Common myeloid progenitor, CD34-positive (primary cell): ENCODE measurements at places on chromosomes 2 and 18.
A peak's percentile ranks its signal among the peaks of the same experiment; 100 is the strongest.

DNA sequence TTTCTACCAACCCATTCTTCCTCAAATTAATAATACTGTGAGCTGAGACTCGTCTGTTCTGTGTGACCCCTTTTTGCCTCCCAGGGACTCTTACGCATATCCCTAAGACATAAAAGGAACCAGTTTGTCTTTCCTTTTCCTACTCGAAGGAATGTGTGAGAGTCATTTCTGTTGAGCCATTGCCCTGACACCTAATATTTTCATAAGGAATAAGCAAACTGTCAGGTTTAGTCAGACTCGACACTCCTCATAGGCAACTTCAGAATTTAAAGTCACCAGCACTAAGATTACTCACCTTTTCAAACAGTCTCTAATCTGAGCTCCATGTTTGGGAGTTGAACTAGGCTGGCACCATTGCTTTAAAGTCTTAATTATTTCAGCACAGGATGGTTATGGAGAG lies 305.5 kb downstream of the IKZF2 start:
- no peak for DNase-seq

DNA sequence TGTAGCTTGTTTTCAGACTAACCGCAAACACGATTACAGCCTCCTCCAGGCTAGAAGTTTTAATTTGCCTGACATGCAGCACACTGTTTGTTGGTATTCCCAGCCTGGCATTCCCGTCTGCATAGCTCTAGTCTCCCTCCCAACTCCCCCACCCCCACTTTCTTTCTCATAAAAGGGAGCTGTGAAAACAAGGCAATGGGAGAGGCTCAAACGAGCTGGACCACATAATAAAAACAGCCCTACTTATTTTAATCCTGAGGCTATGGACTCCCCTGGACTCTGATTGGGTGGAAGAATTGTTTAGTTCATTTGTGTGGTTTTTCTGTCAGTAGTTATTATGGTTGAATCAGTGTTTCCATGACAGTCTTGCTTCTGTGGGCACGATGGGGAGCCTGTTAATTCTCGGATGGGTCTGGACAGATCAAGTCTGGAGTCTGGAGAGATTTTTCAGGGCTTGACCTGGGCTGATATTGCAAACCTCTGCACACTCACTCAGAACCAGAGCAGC lies 1.2 kb downstream of the STON1 start:
- DNase-seq = peak; percentile 72

DNA sequence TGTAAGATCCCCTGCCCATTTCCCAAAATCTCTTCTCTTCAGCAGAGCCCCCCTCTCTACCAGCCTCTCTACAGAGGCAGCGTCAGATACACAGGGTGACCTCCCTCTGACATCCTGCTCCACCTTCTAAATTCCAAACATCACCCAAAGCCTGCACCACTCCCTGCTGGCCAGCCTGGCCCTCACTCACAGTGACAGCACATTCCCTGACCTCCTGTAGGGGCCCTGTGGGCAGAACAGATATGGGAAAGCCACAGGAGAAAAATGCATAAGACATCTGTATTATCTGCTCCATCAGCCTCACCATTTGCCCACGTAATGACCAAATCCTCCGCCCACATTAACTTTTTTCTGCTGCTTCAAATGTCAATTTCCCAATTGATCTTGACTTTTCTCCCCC lies 40.6 kb downstream of the TRABD2A start:
- no peak for DNase-seq

GRCh38 chr2:2581331-2582159 lies 250.5 kb upstream of the MYT1L start:
- no peak for DNase-seq

DNA sequence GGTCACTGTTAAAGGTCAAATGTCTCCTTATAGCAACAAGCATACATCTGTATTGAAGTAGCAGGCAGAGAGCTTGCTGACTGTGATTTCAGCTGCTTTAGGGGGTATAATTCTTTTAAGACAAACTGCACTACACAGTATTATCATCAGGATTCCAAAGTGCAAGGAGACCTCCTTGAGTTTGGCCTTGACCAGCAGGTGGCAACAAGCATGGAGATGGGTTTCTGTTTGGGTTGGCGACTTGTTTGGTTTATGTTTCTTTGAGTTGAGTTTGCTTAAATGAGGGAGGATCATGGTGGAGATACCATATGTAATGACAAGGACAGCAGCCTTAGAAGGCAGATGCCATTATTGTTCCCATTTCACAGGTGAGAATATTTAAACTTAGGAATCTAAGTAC lies 681.0 kb upstream of the ID2 start:
- DNase-seq = peak; percentile 31

DNA sequence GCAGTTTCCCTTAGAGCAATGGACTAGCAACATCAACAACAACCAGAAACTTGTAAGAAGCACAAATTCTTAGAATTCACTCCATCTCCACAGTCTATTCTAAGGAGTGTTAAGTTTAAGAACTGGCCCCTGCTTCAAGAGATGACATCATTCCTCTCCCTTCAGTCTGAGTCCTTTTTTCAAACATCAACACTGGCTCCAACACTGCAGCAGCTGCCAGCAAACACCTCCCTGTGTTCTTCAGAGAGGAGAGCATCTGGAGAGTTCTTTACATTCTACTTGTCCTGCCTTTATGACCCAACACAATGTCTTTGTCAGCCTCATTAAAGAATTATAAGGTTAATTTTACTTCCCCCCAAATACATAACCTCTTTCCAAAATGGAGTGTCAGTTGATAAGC lies 122.3 kb downstream of the HNMT start:
- DNase-seq = no peak

DNA sequence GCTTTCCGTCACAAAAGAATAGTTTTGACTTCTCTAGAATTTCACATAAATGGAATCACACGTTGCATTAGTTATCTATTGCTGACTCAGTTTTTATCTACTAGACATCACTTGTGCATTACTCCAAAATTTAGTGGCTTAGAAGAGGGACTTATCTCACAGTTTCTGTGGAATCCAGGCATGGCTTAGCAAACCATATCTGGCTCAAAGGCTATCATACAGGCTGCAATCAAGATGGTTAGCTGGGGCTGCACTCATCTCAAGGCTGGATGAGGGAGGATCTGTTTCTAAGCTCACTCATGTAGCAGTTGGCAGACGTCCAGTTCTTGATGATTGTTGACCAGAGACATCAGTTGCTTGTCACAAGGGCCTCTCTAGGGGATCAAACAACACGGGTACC lies 6.6 kb upstream of the DSC3 start:
- DNase-seq = no peak

- peak; percentile 90 for DNase-seq
Measured at GRCh38 chr18:3281456-3282400, 19.8 kb downstream of the MYL12B start.

DNA sequence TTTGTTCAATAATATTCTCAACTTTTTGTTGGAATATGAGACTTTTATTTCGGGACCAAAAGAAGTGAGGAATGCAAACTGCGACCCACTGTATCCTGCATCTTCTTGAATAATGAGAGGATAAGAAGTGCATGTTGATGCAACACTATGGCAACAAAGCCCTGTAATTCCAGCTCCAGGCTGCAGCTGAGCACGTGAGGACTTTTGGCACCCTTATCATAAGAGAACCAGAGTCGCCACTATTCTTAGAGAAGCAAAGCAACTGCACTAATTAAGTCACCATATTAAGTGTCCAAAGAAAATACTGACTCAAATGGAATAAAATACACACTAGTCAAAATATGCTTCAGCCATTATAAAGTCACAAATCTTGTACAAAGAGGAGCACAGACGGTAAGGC lies 65.8 kb downstream of the FAM210A start:
- no peak for DNase-seq

DNA sequence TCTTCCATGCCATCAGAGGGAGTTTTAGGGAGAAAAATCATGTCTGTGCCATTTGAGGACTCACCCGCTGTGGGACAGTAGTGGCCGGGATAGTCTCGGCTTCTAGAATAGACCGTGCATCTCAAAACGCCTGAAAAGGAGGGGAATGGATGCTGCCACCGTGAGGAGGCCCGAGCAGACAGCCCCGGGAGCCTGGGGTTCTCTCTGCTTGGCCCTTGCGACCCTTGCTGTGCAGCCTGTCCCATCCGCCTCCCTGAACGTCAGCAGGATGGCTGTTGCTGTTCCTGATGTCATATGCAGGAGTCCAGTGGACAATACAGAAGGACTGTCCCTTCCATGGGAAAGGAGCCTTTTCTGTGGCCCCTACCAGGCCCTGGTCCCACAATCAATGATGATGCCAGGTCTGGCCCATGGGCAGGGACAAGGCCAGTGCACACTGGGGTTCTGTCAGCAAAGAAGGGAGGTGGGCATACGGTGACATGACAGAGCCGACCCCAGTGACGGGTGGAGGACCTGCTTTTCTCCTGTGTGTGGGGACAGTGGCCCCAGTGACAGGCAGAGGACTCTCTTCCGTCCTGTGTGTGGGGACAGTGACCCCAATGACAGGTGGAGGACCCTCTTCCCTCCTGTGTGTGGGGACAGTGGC lies 58.8 kb downstream of the ACKR3 start:
- no peak for DNase-seq

DNA sequence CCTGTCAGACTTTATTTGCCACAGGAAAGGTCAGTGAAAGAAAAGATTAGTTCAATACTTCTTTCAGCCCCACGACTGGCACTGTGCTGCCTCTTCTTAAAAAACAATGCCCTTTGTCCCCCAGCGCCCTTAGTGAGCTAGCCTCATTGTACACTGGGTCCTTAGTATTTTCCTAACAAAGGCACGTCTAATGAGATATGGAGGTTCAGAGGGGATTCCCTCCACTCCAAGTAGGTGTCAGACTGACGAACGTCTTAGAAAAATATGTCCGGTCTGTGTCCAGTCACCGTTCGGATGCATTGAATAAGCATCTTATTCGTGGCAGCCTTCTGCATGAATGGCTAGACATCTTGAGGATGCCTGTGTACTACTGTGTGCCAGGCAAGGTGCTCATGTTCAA lies 1.1 kb downstream of the FECH start:
- DNase-seq = no peak

- no peak for DNase-seq
Measured at GRCh38 chr2:235749121-235749770, 255.4 kb downstream of the AGAP1 start.

DNA sequence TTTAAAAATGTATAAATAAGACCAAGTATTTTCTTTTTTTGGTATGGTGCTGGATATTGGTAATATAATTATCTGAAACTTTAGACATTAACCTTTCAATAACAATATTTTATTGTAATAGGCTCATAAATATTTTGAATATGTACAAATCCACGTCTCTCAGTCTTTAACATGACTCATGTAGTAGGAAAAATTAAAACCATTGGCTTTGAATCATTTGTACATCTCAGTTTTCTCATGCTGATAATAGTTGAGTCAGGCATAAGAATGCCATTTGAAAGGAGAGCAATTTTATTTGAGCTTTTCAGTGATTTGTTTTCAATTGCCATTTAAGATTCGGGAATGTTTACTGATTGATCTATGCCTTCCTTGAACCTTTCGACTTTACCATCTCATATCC lies 364.8 kb downstream of the TGIF1 start:
- DNase-seq = no peak

GRCh38 chr2:240930096-240930630 lies 24.0 kb downstream of the CROCC2 start:
- DNase-seq = no peak

DNA sequence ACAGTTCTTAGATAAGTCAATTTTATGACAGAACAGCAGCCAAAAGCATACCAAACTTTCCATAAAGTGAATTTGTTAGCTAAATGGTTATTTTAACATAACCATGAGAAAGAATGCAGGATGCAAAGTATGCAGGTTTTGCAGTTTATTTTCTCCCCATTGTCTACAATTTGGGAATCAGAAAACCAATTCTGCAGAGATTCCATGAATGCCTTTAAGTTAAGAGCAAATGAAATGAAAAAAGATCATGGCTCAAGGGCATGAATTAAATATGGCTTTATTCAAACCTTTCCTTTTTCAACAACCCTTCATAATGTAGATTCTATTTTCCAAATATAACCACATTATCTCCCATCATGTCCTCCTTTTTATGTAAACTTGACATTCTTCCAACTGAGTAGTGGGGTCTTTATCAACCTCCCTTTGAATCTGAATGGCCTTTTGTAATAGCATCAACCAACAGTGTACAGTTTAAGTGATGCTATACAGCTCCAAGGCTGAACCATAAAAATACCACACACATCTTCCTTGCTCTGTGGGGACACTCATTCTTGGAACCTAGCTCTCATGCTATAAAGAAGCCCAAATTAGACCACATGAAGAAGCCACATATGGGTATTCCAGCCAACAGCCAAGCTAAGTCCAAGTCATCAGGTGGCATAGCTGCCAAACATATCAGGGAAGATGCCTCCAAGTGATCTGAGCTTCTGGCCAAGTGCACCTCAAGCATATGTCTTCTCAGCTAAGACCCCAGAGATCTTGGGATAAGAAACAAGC lies 49.8 kb downstream of the PIAS2 start:
- DNase-seq = no peak

- no peak for DNase-seq
Measured at GRCh38 chr2:88351249-88351601, 101.3 kb downstream of the FOXI3 start.

DNA sequence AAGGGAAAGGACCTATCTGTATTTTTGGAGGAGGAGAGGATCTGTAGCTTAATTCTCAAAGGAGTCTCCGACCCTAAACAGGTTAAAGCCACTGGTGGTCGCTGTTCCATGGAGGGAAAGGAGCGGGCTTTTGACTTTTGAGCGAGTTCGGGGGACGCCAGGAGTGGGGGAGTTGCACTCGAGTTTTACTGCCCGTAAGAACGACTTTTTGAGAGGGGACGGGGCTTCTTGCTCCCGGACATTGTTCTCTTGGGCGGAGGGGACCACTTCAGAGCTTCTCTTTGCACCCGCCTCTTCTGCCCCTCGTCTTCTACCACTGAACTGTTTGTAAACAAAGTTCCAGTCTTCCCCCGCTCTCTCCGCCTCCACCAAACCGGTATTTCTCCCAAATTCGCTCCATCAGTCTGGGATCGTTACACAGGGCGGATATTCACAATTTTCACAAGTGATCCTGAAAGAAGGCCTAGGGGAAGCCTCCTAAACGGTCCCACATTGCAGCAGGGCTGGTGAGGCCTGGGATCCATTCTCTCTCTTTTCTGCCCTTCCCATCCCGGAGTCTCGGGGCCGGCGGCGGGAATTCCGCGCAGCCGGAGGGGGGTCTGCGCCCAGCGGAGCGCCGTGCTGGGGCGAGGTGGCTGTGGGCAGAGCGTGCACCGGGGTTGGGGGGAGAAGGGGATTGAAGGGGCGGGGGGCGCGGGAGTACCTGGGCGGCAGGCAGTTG lies 6.6 kb downstream of the DLX2 start:
- DNase-seq = peak; percentile 53

GRCh38 chr2:133765658-133766057 lies 197.4 kb upstream of the NCKAP5 start:
- no peak for DNase-seq

DNA sequence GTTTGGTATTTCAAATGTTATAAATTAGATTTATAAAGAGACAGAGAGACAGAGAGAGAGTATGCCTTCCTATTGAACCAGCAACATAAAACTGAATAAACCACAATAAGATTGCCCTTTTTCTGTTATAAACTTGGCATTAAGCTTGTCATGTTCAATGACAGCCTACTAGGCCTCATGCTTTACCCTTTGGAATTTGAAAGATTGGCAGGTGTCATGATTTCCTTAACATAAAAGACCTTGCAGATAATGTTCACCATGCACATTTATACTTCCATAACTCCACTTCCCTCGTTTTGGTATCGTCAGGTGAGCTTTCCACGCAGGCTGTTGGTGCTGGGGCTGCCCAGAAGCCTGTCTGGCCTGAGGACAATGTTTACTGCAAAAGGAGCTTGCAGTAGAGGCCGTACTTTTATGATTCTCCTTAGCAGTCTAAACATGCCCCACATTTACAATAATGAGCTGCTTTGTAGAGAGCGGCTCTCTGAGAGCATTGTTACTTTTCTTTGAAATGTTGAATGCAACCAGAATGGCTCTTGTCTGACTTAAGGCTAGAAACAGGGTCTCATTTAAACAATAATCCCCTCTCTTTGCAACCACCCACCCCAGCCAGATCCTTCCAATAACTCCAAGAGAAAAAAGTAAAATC lies 379.1 kb upstream of the ATP5MC3 start:
- DNase-seq = no peak
